HS-5 (cell line): ENCODE measurements at places on chromosomes 13 and 19.

- no peak for DNase-seq
These were observed 79.3 kb downstream of the GPC6 start for GRCh38 chr13:93305886-93306285.

- no peak for DNase-seq
These were observed 5.3 kb upstream of the MYO16 start for GRCh38 chr13:108624108-108624507.

GRCh38 chr13:44046428-44046827, 166.7 kb downstream of the LACC1 start:
- DNase-seq, result no peak

GRCh38 chr13:58048670-58049069, 417.1 kb downstream of the PCDH17 start:
- no peak for DNase-seq

DNA sequence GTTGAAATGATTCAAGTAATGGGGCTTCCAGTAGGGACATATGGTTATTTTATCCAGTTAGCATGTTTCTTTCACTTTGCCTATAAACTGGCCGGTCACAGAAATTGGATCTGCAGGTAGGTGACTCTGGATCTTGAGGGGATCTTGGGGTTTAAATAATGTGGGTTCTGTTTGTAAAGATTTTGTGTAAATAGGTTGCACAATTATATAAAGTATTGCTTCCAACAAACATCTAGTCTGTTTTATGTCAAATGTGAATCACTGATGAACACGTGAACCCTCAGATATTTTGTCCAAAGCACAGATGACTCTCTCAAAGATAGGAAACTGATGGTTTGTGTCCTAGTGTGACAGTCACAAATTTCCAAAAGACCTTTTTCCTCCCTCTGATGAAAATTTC, 98.4 kb downstream of the ZIC5 start:
- DNase-seq, result no peak
